ENCODE measurements at places on chromosomes 16 and 17.
A peak's percentile ranks its signal among the peaks of the same experiment; 100 is the strongest.

GRCh38 chr17:50352072-50352692 lies 6.3 kb downstream of the XYLT2 start:
- no peak for DNase-seq

GRCh38 chr17:82380860-82381702 lies 9.5 kb downstream of the UTS2R start:
- DNase-seq = no peak

GRCh38 chr17:17152385-17152784 lies 53.7 kb downstream of the PLD6 start:
- DNase-seq = no peak

GRCh38 chr17:79941088-79942010 lies 94.3 kb downstream of the TBC1D16 start:
- DNase-seq = no peak

DNA sequence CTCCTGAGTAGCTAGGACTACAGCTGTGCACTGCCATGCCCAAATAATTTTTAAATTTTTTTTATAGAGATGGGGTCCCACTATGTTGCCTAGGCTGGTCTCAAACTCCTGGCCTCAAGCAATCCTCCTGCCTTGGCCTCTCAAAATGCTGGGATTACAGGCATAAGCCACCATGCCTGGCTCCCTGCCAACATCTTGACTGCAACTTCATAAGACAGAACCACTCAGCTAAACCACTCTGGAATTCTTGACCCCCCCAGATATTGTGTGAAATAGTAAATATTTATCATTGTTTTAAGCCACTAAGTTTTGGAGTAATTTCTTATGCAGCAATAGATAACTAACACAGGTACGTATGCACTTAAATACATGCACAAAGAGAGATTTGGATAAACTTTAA lies 26.0 kb downstream of the DYNLL2 start:
- no peak for DNase-seq

DNA sequence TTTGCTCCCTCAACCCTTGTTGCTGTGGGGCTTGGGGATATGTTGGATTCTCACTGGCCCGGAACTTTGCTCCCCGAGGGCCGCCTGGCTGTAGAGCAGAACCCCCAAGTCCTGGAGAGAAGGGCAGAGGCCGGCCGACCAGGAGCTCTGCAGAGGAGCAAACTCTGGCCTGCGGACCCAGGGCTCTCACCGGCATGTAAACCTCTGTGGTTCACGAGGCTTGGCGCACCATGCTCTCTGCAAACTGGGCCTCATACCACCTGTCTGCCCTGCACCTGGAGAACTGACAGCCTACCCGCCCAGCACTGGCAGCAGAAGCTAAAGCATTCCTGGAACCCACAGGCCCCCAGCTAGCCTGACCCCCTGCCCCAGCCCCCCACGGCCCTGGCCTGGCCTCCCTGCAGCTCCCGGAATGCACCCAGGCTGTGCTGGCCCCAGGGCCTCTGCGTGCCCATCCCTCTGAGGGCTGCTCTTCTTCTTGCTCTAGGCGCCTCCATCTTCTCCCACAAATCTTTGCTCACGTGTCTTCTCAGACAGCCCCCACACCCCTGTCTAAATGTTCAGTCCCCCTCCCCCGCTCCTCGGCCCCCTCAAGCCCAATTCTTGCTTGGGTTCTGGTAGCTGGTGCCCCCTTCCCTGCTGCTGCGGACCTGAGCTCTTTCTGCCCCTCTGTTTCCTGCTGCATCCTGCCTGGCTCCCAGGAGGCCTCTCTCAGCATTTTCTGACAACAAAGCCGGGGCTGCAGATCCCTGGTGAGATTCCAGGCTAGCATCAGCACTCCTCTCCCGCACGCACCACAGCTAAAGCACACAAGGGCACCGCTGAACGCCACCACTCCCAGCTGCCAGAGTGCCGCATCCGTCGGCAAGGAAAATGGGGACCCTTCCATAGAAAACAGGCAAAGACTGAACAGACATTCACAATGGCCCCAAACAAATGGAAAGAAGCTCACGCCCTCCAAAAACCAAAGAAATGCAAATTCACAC lies 23.3 kb downstream of the ACTG1 start:
- DNase-seq = peak; percentile 40

- DNase-seq = no peak
Measured at GRCh38 chr16:80347900-80348299, 192.9 kb upstream of the DYNLRB2 start.

DNA sequence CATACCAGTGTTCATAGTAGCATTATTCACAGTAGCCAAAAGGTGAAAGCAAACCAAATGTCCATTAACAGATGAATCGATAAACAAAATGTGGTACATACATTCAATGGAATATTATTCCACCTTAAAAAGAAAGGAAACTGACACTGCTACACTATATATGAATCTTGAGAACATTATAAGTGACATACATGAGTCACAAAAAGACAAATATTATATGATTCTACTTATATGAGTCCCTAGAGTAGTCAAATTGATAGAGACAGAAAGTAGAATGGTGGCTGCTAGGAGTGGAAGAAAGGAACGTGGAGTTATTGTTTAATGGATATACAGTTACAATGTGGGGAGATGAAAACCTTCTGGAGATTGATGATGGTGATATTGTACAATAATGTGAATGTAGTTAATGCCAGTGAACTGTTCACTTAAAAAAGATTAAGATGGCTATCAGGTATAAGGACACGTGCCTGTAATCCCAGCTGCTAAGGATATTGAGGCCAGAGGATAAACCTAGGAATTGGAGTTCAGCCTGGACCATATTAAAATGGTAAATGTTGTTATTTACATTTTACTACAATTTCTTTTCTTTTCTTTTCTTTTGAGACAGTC lies 20.2 kb upstream of the TRIM37 start:
- no peak for DNase-seq

DNA sequence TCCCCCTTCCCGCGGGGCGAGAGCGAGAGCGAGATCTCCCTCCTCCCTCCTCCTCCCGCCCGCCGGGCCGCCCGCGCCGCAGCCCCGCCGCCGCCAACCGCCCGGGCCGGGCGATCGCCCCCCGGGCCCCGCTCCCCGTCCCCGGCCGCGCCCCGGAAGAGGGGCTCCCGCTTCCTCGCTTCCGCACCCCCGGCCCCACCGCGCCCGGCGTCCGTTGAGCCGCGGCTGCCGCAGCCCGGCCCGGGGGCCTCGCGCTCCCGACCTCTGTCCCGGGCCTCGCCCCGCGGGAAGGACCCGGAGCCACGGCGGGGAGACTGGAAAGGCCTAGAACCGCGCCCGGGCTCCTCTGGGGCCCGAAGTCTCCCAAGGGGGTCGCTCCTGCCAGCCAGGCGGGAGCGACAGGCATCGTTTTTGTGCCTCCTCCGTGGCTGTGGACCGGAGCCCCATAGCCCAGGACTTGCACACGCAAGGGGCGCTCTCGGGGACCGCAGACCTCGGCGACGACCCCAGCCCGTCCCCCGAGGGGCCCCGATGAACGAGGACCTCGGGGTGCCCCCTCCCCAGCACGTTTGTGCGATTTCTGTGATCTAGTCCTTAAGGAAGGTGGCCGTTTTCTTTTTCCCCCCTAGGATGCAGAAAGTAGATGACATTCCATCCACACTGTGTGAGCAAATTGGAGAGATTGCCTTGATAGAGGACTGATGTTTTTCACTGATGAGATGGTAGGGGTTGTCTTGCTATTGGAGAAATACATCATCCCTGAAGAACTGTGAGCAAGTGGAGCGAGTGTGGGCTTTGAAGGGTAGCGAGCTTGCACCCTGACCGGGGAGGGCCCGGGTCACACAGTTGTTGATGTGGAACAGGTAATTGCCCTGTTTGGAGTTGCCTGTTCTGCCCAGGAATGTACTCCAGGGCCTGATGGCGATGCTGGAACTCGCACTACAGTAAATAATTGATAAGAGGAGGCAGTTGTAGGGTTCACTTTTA lies 611 bp downstream of the BANP start:
- DNase-seq = peak; percentile 3

GRCh38 chr17:65589321-65589720 lies 27.9 kb upstream of the AXIN2 start:
- no peak for DNase-seq

- peak; percentile 42 for DNase-seq
Measured at GRCh38 chr16:6081320-6081976, 983.9 kb upstream of the EEF2KMT start.

- no peak for DNase-seq
Measured at GRCh38 chr16:22979038-22979437, 165.1 kb downstream of the HS3ST2 start.

- DNase-seq = no peak
Measured at GRCh38 chr16:68367891-68368290, 57.1 kb downstream of the PRMT7 start.

- DNase-seq = no peak
Measured at GRCh38 chr16:30352488-30353401, 2.4 kb downstream of the CD2BP2 start.

DNA sequence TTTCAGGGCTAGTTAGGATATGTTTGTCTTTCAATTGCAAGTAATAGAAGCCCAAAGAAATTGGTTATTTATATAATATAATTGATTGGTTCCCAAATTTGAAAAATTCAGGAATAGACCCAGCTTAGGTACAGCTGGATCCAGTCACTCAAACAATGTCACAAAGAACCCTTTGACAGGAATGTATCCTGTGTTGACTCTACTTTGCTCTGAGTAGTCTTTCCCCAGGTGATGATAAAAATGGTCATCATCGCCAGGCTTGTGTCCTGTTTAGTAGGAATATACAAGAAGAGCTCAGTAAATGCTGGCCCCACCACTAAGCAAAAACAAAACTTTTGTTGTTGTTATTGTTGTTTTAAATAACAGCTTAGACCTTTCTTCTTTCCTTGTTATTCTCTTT lies 35.0 kb downstream of the MAPT start:
- no peak for DNase-seq

- no peak for DNase-seq
Measured at GRCh38 chr17:29347831-29348629, 42.1 kb upstream of the TAOK1 start.

- peak; percentile 33 for DNase-seq
Measured at GRCh38 chr17:55238931-55239297, 25.8 kb upstream of the HLF start.

DNA sequence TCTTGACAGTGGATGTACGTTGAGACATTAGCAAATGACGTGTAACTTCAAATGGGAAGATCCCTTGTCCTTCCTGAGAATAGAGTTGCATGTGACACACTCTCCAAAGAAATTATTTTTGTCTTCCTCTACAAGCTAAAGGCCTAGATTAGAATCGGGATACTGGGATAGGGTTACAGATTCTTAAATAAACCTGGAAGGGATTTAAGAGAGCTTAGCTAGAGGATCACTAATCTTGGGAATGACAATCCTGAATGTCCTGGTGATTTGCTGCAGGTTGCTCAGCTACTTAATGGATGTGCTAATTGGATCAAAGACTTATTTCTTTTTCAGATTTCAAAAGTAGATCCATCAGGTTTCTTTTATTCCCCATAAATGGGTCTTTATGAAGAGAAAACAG lies 101.9 kb downstream of the KCNJ2 start:
- no peak for DNase-seq

- DNase-seq = no peak
Measured at GRCh38 chr17:77708049-77708448, 250.5 kb upstream of the TNRC6C start.

DNA sequence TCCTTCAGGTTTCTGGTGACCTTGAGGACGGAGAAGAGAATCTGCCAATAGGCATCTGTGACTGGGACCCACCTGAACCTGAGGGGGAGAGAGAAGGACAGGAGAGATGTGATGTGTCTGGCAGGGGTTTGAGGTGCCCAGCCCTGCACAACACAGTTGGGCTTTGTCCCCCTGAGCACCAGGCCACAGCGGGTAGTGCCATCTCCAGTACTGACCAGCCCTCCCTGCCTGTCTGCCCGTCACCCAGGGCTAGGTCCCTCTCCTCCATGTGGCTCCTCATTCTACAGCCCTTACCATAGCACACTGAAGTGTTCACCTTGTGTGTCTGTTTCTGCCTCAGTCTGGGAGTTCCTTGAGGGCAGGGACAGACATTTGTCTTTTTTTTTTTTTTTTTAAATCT lies 30.8 kb downstream of the NLRP1 start:
- DNase-seq = no peak

- DNase-seq = no peak
Measured at GRCh38 chr17:80485846-80486245, 9.4 kb upstream of the NPTX1 start.

GRCh38 chr17:57527221-57528057 lies 217.7 kb downstream of the CCDC182 start:
- no peak for DNase-seq

- DNase-seq = no peak
Measured at GRCh38 chr17:69425978-69426377, 11.5 kb downstream of the MAP2K6 start.

DNA sequence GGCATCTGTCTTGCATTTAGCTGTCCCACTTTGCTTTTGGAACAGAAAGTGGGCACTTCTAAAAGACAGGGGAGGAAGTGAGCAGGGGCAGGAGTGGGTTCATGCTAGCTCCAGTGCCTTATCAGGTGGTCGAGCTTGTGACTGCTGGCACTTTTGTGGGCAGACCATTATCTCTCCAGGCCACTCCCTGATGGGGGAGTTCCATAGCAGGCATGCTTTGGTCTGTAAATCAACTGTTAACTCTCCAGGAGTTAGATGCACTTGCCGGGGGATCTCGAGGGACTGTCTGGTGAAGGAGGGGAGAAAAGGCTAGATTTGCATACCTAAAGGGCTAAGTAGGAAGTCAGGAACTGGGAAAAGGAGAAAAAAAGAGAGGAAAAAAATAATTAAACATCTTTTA lies 9.3 kb upstream of the CARD14 start:
- no peak for DNase-seq

DNA sequence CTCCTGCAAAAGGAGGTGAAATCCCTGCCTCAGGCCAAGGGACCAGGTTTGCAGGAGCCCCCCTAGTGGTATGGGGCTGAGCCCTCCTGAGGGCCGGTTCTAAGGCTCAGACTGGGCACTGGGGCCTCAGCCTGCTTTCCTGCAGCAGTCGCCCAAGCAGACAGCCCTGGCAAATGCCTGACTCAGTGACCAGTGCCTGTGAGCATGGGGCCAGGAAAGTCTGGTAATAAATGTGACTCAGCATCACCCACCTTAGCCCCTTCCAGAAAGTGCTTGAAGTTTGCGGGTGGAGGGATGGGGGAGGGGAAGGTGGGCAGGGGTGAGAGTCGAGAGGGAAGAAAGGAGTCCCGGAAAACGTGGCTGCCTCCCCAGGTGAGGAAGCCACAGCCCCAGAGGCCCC lies 2.1 kb downstream of the MC1R start:
- DNase-seq = no peak

DNA sequence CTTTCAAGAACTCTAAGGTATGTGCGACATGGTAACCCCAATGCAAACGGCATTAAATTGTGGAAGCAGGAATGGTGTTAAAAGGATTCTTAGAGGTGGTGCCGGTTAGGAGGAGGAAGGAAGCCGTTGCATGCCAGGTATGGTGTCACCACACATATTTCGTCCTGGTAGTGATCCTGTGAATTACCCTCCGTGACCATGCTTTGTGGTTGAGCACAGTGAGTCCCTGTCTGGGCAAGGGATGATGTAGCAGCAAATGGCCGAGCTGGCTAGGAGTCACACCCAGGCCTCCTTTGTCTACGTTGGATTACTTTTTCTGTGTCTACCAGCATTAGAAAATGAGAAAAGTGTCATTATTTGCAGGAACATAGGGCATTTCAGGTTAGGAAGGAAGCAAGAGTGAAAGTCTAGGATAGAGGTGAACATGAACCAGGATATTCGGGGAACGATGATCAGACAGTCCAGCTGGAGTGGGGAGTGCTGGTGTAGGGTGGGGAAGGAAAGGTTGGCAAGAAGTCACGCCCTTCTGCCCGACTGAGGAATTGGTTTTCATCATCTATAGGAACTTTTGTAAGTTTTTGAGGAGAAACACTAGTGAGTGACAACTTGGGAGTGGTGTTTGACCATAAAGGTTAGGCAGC lies 123.5 kb downstream of the PRKCA start:
- no peak for DNase-seq

GRCh38 chr17:2259769-2260536 lies 43.6 kb downstream of the SMG6 start:
- DNase-seq = no peak
